ENCODE measurements at places on chromosomes 2 and 18. TPM values are rescaled to one million over a fixed set of nuclear protein-coding genes. Genes with fewer than 3 reads are reported as not detected.

- no peak for DNase-seq
Measured at GRCh38 chr18:57741273-57741672, 61.8 kb downstream of the ATP8B1 start.

The POLR1A gene
- 9.0 TPM for polyA plus RNA-seq

- DNase-seq: no peak
Measured at GRCh38 chr2:160940699-160941098, 219.5 kb upstream of the TANK start.

DNA sequence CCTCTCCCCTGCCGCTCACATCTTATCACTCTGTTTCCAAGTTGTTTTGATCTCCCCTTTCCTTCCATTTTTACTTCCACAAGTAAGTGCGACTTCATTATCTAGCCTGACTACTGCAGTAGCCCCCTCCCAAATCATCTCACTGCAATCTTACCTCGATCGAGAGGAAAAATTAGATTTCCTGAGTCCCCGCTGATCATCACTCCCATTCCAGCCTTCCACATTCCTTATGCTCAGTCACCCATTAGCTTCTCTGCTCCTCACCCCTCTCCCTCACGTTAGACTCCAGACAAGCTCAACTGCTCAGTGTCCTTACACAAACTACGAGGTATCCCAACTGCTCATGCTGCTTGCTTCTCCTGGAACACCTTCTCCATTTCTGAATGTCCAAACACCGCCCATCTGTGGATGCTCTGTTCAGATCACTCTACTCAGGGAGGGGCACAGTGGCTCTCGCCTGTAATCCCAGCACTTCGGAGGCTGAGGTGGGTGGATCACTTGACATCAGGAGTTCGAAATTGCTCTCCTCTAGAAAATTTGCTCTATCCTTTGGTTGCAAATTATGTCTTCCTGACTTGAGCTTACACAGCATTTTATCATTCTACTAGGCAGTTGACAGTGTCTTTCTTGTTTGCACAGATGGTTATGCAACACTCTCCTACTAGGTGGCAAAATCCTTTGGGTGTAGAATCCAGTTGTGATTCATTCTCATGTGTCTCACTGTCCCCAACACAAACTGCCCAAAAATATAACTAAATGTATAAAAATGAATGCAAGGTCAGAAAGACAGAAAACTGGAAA, 96.5 kb downstream of the INO80D start:
- no peak for DNase-seq

- DNase-seq: peak; percentile 66
Measured at GRCh38 chr18:45249246-45249661, 366.0 kb upstream of the SLC14A2 start.

DNA sequence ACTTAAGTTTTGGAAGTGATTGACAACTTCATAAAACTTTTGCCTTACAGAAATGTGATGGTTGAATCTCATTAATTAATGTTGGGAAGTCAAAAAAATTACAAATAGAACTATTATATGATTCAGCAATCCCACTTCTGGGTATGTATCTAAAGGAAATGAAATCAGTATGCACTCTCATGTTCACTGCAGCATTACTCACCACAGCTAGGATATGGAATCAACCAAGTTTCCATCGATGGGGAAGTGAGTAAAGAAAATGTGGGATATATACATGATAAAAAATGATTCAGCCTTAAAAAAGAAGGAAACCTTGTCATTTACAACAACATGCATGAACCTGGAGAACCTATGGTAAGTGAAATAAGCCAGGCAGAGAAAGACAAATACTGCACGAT, 112.4 kb upstream of the WDR75 start:
- DNase-seq: no peak

The IL1B gene
- 7.6 TPM for polyA plus RNA-seq

GRCh38 chr2:222878877-222879603, 18.2 kb downstream of the ACSL3 start:
- no peak for DNase-seq

The XDH gene
- 0.69 TPM for polyA plus RNA-seq

The PRSS56 gene
- polyA plus RNA-seq: not detected

The CCDC85A gene
- polyA plus RNA-seq: 3.1 TPM

- no peak for DNase-seq
Measured at GRCh38 chr18:77528872-77529271, 279.2 kb downstream of the GALR1 start.

DNA sequence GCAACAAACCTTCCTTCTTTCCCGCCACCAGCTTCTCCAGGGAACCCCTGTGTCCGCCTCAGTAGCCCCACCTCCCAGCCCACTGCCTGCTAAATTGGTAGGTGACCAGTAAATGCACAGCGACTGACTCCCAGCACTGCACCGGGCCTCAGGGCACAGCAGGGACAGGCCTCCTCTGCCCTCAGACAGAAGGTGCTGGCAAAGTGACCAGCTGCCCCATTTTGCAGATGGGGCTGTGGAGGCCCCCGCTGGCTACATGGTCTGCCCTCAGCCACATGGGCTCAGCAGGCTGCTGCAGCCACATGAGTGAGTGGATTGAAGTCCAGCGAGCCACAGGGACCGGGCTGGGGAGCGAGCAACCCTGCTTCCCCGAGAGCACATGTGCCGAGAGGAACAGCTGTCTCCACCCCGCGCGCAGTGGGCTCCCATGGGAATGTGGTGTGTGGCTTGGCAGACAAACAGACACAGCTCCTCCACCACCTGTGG, 7.8 kb upstream of the NPPC start:
- DNase-seq: no peak

- no peak for DNase-seq
Measured at GRCh38 chr2:39685126-39685525, 19.4 kb downstream of the TMEM178A start.

GRCh38 chr18:39375066-39375465, 1809.5 kb upstream of the CELF4 start:
- peak; percentile 19 for DNase-seq

DNA sequence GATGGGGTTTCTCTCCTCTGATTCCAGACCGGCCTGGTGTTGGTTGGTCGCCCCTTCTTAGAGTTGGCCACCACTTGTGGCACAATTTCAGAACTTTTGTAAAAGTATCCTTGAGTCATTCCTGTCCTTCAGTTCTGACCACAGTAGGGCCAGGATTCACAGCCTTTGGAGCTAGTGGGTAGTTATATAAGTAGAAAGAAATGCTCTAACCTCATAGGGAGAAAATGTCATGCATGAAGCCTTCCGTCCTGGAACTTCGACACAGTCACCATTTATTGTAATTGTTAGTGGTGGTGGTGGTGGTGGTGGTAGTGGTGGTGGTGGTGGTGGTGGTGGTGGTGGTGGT, 65.4 kb downstream of the EPAS1 start:
- no peak for DNase-seq

GRCh38 chr2:159066541-159067156, 98.2 kb downstream of the TANC1 start:
- no peak for DNase-seq

The ADCY3 gene
- polyA plus RNA-seq: 43.2 TPM

The RNF152 gene
- polyA plus RNA-seq: 6.5 TPM

DNA sequence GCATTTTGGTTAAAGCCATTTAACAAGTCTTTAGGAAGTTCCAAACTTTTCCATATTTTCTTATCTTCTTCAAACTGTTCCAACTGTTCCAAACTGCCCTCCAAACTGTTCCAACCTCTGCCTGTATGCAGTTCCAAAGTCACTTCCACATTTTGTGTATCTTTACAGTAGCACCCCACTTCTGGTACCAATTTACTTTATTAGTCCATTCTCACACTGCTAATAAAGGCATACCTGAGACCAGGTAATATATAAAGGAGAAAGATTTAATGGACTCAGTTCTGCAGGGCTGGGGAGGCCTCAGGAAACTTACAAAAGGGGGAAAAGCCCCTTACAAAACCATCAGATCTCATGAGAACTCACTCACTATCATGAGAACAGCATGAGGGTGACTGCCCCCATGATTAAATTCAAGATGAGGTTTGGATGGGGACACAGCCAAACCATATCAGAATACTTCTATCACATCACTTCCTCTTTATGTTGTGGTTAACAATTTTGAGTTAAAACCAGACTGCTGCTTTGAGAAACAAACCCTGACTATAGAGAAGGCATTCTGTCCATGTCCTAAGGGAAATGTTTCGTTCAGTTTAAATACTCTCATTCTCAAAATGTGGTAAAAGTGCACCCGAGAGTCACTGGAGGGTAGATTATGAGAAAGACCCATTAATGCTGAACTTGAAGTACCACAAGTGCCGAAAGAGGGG, 11.0 kb downstream of the IL18R1 start:
- DNase-seq: no peak

- DNase-seq: no peak
Measured at GRCh38 chr2:106890606-106891005, 4.6 kb upstream of the ST6GAL2 start.

GRCh38 chr2:241788572-241788971, 11.9 kb downstream of the GAL3ST2 start:
- DNase-seq: no peak

DNA sequence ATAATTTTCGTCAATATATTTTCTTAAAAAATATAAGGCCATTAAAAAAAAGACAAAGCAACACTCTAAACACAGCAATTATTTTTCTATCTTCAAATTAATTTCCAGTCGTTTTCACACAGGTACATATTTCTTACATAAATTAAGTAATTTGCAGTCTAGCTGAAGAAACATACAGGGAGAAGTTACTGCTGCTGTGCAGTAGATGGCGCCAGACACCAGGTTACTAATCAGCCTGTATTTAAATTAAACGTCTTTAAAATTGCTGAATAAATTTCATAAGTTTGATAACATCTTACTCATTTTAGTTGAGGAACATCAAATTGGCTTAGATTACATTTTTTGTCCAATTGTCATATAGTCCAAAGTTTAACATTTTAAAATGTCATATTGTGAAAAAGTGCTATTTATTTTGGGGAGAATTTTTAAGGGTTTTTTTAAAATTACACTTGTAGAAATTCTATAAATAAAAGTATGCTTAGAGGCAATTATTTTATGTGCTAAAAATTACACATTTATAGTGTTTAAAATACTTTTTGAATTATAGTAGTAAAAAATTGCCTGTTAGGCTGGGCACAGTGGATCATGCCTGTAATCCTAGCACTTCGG, 88.4 kb downstream of the PMAIP1 start:
- no peak for DNase-seq

GRCh38 chr18:72468021-72468710, 76.0 kb downstream of the CBLN2 start:
- DNase-seq: no peak

The FSHR gene
- not detected for polyA plus RNA-seq

DNA sequence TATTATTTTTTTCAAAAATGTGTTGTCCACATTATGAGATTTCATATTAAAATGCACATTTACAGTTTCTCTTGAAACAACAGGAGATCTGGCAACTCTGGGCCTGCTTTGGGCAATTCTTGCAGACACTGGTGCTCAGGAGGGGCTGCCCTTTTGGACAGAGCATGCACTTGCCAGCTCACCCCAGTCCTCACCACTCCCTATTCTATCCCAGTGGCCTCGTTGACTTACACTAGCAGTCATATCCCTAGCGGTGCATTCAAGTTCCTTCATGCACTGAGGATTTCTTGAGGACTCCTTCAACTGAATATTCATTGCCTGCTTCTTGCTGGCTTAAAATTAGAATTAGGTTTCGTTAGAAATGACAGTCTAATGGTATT, 87.9 kb upstream of the FHL2 start:
- DNase-seq: no peak

The OR6B2 gene
- not detected for polyA plus RNA-seq

The DQX1 gene
- not detected for polyA plus RNA-seq

The CFAP65 gene
- polyA plus RNA-seq: not detected

GRCh38 chr2:173171321-173171720, 95.7 kb downstream of the MAP3K20 start:
- no peak for DNase-seq

The MPPE1 gene
- 31.0 TPM for polyA plus RNA-seq

GRCh38 chr2:229199267-229199666, 71.8 kb downstream of the PID1 start:
- DNase-seq: no peak

GRCh38 chr2:177873915-177874314, 198.7 kb downstream of the PDE11A start:
- DNase-seq: no peak

GRCh38 chr2:144084114-144084661, 435.7 kb downstream of the ZEB2 start:
- peak; percentile 39 for DNase-seq

DNA sequence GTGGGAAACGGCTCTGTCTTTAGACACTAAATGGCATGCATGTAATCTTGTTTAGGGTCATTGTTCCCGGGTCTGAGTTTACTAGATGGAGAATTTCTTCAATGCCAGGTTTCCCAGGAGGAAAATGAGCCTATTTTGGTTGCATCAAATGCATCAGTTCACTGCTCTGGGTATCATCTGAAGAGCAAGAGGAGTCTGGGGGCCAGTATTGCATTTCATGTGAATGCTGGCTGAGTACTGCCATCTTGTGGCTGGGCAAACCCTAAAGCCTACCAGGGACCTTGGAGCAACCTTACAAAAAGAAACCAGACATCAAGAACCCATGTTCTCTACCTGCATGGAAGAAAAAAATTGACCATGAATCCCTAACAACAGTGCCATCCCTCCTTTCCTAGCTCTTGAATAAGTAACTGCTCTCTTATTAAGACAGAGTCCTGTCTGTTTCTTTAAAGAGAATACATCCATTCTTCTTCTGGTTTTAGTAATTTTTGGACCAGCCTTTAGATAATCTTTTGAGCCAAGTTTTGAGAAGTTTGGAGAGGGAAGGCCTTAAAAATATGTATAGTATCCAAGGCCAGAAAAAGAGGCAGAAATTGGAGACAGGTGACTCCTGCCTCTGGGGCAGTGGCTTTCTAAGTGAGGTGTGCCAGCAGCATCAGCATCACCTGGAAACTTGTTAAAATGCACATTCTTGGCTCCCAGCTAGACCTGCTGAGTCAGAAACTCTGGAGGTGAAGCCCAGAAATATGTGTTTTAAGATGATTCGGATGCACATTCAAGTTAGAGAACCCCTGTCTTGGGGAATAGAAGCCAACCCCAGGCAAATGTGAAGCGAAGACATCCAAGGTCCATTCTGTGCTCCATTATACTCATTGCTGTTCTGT, 261.0 kb upstream of the CXCR4 start:
- no peak for DNase-seq

GRCh38 chr2:100317634-100318033, 4.7 kb downstream of the LONRF2 start:
- no peak for DNase-seq

DNA sequence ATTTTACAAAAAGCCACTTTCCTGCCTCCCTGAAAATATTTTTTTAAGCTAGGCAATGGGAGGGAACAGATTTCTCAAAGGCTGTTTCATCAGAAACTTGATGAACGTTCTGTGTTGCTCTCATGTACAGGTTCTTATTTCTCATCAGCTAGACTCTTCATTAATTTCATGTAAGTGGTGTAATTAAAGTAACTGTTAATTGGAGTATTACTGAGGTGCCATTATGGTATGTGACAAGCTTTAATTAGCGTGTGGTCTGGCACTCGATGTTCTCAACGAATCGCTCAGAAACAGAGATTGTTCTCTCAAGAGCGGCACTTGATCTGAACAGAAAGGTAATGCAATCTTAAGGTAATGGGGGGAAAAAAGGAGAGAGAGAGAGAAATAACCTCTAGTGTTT, 81.9 kb upstream of the MYCN start:
- no peak for DNase-seq

The ABHD1 gene
- polyA plus RNA-seq: 0.07 TPM
